ENCODE measurements at places on chromosomes 13 and 19.

- no peak for DNase-seq
These were observed 195.8 kb downstream of the RAP2A start for GRCh38 chr13:97629601-97630272.

- DNase-seq: no peak
These were observed 61.5 kb downstream of the DGKH start for GRCh38 chr13:42109957-42110356.

DNA sequence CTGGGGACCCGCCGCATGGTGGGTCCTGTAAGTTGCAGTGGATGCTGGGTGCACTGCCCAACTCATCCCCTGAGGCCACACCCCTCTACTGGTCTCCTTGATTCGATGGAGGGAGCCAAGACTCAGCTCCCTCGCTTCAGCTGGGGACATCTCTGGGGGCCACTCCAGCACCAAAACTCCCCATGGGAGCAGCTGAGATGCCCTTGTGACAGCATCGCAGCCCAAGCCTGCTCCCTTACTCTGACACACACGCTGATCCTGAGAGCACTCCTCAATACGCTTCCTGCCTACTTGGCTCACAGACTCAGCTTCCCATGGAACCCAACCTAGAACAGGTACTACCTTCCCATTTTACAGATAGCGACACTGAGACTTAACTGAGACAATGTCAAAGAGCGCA lies 56.2 kb downstream of the PEPD start:
- no peak for DNase-seq

GRCh38 chr13:112962396-112962795 lies 6.6 kb upstream of the MCF2L start:
- DNase-seq: no peak

- DNase-seq: no peak
These were observed 51.1 kb downstream of the MLLT1 start for GRCh38 chr19:6228551-6229215.

- no peak for DNase-seq
These were observed 93.2 kb downstream of the TSHZ3 start for GRCh38 chr19:31255831-31256592.

GRCh38 chr19:47380559-47380958 lies 31.4 kb downstream of the DHX34 start:
- no peak for DNase-seq

DNA sequence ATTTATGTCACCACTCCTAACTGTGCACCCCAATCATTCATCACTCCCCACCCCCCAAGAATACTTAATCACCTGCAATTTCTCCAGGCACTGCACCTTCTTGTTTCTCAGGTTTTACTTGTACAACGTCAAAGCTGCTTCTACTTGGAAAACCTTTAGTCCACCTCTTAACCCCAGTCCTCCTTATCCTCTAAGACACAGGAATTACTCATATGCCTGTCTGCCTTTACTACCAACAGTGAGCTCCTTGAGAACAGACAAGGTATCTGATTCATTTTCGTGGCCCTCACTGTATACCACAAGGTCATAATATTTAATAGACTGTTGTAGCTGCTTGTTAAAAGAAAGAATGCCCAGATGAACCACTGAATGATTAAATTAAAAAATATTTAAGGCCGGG lies 21.0 kb upstream of the NDFIP2 start:
- no peak for DNase-seq

GRCh38 chr13:101424381-101425155 lies 8.3 kb upstream of the NALCN start:
- DNase-seq: no peak

- DNase-seq: no peak
These were observed 1.5 kb upstream of the TFDP1 start for GRCh38 chr13:113582841-113583631.

DNA sequence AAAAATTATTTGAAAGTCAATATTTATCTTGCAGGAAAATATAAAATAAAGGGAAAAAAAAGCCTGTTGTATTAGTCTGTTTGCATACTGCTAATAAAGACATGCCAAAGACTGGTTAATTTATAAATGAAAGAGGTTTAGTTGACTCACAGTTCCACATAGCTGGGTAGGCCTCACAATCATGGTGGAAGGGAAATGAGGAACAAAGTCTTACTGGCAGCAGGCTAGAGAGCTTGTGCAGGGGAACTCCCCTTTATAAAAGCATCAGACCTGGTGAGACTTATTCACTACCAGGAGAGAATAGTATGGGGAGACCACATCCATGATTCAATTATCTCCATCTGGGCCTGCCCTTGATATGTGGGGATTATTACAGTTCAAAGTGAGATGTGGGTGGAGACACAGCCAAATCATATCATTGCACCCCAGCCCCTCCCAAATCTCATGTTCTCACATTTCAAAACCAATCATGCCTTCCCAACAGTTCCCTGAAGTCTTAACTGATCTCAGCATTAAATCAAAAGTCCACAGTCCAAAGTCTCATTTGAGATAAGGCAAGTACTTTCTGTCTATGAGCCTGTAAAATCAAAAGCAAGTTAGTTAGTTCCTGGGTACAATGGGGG lies 1416.5 kb upstream of the SPRY2 start:
- no peak for DNase-seq

Data from mesendoderm (in vitro differentiated cells).